ENCODE measurements at places on chromosomes 4 and X.

- DNase-seq: no peak
Observed at GRCh38 chr4:98601708-98602107, 56.7 kb downstream of the TSPAN5 start.

GRCh38 chrX:135984791-135985156 is 461 bp upstream of the SLC9A6 start:
- no peak for DNase-seq

- DNase-seq: no peak
Observed at GRCh38 chr4:39179681-39180080, 2.6 kb upstream of the WDR19 start.

- no peak for DNase-seq
Observed at GRCh38 chr4:23819041-23819511, 70.8 kb downstream of the PPARGC1A start.

- DNase-seq: no peak
Observed at GRCh38 chr4:40600850-40601249, 28.8 kb downstream of the RBM47 start.
